Activated CD4-positive, alpha-beta T cell treated with anti-CD3 and anti-CD28 coated beads, Interleukin-2, amount 10 ng/mL, durations not matched to agents 7 days and 5 days (primary cell): ENCODE measurements at places on chromosomes 3 and 15. TPM values are rescaled to one million over a fixed set of nuclear protein-coding genes. Genes with fewer than 3 reads are reported as not detected.

Gene ATP13A5
- not detected for total RNA-seq

Gene GRAMD1C
- total RNA-seq = 0.35 TPM

Gene IL12A
- total RNA-seq = not detected

Gene WDR76
- total RNA-seq = 76.8 TPM

Gene CCDC39
- not detected for total RNA-seq

Gene TBL1XR1
- total RNA-seq = 169 TPM

Gene ZPLD1
- not detected for total RNA-seq

Gene GPR149
- not detected for total RNA-seq

Gene UBAP1L
- 5.3 TPM for total RNA-seq
